Fibroblast of skin of left quadriceps (primary cell): ENCODE measurements at places on chromosomes 6 and 20.

DNA sequence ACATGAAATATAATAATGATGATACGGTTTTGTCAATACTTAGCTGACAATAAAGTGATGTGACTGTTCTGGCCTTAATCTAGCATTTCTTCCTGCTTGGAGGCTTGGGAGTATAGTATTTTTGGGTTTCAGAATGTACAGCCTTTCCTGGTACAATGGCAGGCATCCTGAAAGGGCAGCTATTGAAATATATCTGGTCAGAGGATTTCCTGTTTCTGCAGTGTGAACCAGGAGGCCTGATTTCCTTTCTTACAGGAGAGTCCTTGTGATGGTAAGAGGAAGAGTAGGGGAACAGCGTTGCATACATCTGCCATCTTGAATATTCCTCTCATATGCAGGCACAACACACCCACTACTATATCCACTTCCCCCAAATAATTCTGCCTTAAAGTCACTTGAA, 93.7 kb downstream of the MYO6 start:
- DNase-seq: no peak

GRCh38 chr6:166636934-166637333, 9.9 kb upstream of the RPS6KA2 start:
- DNase-seq: no peak

DNA sequence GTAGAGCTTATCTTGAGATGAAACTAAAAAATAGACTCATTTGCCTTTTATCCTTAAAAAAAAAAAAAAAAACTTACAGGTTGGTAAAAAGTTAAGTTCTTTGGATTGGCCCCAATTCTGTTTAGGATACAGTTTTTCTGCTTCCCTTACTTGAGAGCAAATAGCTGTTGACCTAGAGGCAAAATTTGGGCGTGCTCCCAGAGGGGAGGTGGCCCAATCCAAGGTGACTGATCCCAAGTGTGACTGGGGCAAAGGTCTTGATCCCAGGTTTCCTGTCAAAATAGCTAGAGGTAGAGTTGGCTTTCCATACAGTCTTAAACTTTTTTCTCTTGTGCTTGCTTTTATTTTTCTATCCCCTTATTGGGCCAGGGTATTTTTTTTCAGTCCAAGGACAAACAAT, 363.8 kb upstream of the AGPAT4 start:
- no peak for DNase-seq

- no peak for DNase-seq
Observed at GRCh38 chr20:24870881-24871280, 78.2 kb upstream of the CST7 start.

GRCh38 chr6:7566617-7567173, 23.3 kb upstream of the SNRNP48 start:
- no peak for DNase-seq

DNA sequence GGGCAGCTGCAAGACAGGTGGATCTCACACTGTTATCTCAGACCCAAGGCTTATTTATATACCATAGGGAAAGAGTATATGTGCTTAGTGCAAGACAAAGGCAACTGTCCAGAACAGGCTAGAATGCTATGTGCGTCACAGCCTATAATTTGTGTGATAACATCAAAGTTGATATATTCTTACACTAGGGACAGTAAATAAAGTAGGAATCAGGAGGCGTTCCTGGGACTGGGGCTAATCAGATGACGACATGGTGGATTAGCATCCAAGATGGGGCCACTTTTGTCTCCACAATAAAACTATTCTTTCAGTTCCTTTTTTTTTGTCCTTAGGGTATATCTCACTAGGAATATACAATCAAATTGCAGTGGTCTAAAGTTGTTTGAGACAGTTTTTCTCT, 54.9 kb upstream of the IER3 start:
- DNase-seq: no peak

DNA sequence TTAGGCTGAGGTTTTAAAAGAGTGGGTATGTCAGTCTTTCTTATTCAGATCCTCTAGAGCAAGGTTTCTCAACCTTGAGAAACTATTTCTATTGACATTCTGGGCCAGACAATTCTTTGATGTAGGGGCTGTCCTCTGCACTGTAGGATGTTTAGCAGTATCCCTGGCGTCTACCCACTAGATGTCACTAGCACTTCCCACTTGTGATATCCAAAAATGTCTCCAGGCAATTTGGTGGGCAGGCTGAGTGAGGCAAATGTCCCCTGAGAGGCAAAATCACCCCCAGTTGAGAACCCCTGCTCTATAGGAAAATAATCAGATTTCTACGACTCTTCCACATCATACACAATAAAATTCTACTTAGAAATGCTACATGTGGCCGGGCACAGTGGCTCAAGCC, 7.7 kb upstream of the ZKSCAN8 start:
- peak; percentile 10 for DNase-seq

- peak; percentile 51 for DNase-seq
Observed at GRCh38 chr20:51487565-51488268, 54.8 kb downstream of the NFATC2 start.

- DNase-seq: no peak
Observed at GRCh38 chr20:56781108-56781739, 152.1 kb downstream of the TFAP2C start.

DNA sequence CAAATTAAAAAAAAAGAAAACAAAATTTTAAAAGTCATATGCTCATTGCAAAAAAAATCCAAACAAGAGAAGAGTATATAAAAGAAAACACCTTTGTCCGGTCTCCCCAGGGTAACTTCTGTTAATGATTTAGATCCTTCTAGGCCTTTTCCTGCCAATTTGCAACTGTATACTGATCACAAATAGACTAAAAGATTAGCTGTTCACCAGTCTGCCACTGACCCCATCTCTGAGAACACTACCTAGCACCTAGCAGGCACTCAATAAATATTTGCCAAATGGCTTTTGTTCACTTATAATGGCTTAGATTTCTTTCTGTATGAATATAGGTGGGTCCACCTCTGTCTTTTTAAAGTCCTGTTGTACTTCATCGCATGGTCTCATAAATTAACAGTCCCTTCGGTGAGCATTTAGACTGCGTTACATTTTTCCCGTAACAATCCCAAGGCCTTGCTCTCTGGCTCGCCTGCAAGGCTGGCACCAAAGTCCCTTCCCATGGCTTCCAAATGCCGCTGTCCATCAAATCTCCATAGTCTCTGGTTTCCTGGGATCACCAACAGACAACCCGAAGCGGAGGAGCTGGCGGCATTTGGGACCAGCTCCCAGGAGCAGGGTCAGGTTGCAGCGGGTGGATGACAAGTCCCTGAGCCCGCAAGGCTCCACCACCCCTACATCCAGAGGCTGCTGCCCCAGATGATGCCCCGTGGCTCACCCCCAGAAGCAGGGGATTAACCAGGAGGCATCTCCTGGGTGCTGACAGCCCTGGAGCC, 11.8 kb downstream of the JPH2 start:
- no peak for DNase-seq

DNA sequence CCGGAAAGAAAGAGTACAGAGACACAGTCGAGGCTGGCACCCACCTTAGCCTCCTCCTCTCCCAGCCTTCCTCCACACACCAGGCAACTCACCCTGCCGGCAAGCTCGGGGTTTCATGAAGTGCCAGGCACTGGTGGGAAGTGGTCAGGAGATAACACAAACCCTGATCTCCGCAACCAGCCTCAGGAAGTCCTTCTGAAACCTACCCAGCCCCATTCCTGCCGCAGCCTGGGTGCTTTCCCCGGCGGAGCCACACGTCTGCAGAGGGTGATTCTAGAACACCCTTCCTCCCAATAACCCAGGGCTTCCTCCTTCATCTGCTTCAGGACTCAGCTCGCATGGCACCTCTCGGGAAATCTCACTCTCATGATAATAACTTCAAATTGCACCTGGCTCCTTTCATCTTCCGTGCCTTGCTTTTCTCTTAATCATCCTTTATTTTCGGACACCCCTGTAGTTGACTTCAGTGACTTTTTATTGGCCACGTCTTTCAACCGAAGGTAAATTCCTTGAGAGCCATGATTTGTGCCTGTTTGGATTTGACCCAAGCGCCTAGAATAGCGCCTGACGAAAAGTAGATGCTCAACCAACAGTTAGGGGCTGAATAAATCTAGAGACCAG, 8.7 kb upstream of the HLA-E start:
- DNase-seq: no peak

- DNase-seq: no peak
Observed at GRCh38 chr6:53947780-53948179, 153.0 kb downstream of the LRRC1 start.

GRCh38 chr6:112321941-112322424, 25.1 kb upstream of the RFPL4B start:
- no peak for DNase-seq

GRCh38 chr6:18454446-18454845, 67.3 kb downstream of the RNF144B start:
- DNase-seq: no peak

GRCh38 chr6:132934496-132934895, 120.1 kb downstream of the RPS12 start:
- peak; percentile 44 for DNase-seq

- DNase-seq: peak; percentile 42
Observed at GRCh38 chr6:90940812-90941481, 354.1 kb upstream of the MAP3K7 start.

GRCh38 chr6:168368066-168368820, 48.7 kb upstream of the DACT2 start:
- DNase-seq: no peak

GRCh38 chr20:22775256-22775655, 190.9 kb upstream of the FOXA2 start:
- no peak for DNase-seq

DNA sequence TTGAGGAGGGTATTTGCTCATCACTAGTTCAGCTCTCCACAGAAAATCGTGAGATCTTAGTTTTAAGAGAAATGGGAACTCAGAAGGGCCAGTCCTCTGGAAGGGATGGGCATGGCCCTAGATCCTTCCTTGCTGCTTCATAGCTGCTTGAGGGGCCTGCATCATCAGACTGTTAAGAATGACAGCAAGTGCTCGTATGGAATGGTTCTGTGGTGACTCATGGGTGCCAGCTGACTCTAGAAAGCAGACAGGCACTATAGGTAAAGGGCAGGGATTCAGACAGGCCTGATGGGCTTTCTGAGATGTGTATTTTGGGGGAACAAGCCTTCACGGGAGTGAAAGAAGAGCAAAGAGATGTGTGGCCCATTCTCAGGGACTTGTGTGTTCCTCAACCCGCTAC, 90.8 kb downstream of the MYLK4 start:
- no peak for DNase-seq

GRCh38 chr20:42741906-42742305, 447.8 kb downstream of the PTPRT start:
- no peak for DNase-seq

DNA sequence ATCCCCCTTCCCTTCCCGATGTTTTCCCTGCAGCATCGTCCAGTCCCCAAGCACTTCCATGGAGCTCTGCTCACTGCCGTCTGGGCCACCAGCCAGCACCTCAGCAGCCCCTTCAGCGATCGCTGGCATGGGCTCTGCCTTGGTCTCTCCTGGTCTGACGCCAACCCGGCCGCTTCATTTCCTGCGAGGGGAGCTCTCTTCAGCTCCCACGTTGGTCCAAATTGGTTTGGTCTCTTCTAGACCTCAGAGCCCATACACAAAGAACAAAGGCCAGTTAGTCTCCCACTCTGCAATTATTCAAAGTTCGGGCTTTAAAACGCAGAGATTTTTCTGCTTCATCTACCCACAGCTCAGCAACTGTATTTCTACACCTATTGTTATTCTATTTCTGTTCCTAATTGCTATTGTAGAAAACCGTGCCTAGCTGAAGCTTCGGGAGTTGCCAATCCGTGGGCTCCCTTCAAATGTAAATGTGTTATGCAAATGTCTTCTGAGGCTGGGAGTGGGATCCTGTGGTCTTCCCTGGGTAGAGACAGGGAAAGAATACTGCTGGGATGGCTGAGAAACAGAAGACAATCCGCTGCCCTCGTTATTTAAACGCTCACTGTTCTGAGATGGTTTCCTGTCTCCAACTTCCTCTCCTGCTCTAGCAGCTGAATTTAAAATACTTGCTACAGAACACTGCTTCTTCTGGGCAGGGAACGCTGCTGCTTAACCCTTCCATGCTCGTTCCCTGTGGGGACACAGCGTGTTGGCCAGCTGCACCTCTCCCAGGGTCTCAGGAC, 154.2 kb upstream of the QKI start:
- no peak for DNase-seq

DNA sequence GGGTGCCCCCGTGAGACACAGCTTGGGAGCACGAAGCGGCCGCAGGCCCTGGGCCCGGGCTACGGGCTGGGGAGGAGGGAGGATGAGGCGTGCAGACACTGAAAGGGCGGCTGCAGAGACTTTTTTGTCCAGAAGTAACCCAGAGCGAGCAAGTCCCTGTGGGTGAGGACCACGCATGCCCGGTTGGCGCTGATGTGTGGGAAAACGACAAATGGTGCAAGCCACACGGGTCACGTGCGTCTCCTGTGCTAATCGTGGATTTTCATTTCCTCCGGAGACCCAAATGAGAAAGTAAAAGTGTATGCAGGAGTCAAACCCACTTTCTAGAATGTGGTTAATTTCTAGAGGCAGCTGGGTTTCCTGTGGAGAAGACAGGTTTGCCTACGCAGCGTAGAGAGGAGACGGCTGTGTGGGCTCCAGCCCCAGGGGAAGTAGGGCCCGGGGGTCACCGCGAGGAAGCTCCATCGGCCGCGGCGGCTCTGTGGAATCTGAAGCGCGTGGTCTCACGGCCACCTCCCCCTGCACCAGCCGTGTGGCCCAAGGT, 19.0 kb downstream of the DLL1 start:
- DNase-seq: no peak

GRCh38 chr6:157075549-157076450, 247.5 kb downstream of the TMEM242 start:
- no peak for DNase-seq

GRCh38 chr6:157282284-157282683, 41.0 kb downstream of the TMEM242 start:
- no peak for DNase-seq

GRCh38 chr6:154526996-154527395, 16.5 kb upstream of the CNKSR3 start:
- no peak for DNase-seq

- DNase-seq: no peak
Observed at GRCh38 chr20:34527016-34527415, 10.8 kb downstream of the DYNLRB1 start.

DNA sequence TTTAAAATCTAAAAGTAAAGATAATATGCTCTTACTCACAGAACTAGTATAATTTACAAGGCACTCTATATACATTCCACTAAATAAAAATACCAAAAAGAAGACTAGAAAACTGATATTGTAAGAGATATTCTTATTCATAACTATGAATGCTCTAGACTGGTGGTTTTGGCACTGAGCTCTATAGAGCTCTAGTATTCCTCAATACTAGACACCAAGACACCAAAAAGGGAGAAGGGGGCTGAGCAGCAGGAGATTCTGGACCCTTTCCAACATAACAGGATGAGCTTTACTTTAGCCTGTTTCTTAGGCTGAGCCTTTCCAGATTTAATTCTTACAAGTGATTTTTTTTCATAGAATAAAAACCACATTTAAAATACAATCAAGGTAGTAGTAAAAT, 173.6 kb downstream of the COL21A1 start:
- DNase-seq: no peak

- no peak for DNase-seq
Observed at GRCh38 chr6:132382630-132383175, 18.6 kb downstream of the MOXD1 start.

GRCh38 chr20:326645-327185, 1.4 kb downstream of the SOX12 start:
- DNase-seq: no peak

GRCh38 chr6:106098383-106099234, 12.5 kb downstream of the PRDM1 start:
- no peak for DNase-seq
